Left lung (tissue), 14 donors: ENCODE measurements at places on chromosomes 4 and X. TPM values are rescaled to one million over a fixed set of nuclear protein-coding genes. Genes with fewer than 3 reads are reported as not detected.

GRCh38 chr4:1347410-1347864, 429 bp downstream of the UVSSA start:
- DNase-seq: peak; percentile 71

PPEF2 gene
- polyA plus RNA-seq: not detected

STPG2 gene
- 0.13 TPM for polyA plus RNA-seq

GRCh38 chr4:168877511-168878491, 132.3 kb downstream of the CBR4 start:
- peak; percentile 56 for DNase-seq

GRCh38 chr4:53912766-53913497, 151.5 kb downstream of the CHIC2 start:
- DNase-seq: no peak

- no peak for DNase-seq
These were observed 2.8 kb upstream of the PARM1 start for GRCh38 chr4:74930162-74930561.

DNA sequence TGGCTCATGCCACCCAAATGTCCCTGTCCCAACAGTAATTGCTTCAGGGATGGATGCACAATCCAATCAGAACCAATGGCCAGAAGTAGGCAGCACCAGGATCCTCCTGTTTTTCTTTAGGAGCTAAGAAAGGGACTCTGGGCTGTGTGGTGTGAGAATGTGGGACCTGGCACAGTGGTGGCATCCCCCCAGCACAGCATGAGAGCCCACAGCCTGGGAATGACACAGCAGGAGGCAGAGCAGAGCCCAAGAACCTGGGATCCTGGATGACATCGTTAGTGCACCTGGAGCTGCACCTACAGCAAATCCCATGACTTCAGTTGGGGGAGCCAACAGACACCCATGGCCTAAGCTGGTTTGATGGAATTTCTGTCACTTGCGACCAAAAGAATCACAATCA, 70.7 kb upstream of the C4orf50 start:
- no peak for DNase-seq

L1CAM gene
- polyA plus RNA-seq: 0.57 TPM

DNA sequence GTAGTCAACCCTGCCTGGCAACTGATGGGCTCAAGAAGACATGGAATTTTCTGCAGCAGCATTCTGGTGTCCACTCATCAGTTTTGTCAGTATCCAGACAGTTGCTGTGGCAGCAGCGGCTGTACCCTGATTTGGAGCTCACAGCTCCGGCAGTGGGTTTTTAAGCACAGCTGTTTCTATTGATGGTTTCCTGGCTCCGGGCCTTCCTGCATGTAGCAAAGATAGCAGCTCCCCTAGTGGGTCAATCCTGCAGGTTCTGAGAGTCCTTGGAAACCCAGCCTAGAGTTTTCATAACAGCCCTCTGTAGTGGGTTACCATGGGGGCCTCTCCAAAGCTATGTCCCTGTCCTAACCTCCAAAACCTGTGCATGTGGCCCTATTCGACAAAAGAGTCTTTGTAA, 84.0 kb upstream of the ATP6AP2 start:
- DNase-seq: peak; percentile 75

FGB gene
- polyA plus RNA-seq: 0.35 TPM

F11 gene
- polyA plus RNA-seq: 2.8 TPM

BEX4 gene
- polyA plus RNA-seq: 92.5 TPM

- no peak for DNase-seq
These were observed 581.9 kb upstream of the PITX2 start for GRCh38 chr4:111204797-111205196.

GRCh38 chr4:73599182-73599581, 21.1 kb downstream of the RASSF6 start:
- no peak for DNase-seq

DNA sequence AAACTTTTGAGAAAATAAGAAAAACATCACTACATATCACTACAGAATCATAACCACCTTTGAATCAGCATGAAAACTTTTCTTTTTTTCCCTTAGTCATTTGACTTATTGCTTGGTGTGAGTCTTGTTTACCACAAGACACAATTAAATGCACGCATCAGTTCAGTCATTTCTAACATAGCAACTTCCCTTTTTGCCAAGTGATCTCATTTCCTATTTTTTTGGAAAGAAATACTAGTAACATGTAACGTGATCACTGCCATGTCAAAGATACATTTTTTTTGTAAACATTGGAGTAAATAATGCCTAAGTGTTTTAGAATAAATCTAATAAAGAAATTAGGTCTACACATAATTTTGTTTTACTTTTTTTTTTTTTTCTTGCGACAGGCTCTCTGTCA, 5.1 kb upstream of the CXCL8 start:
- DNase-seq: no peak

- no peak for DNase-seq
These were observed 71.4 kb upstream of the DCAF12L2 start for GRCh38 chrX:126237524-126237923.

DNA sequence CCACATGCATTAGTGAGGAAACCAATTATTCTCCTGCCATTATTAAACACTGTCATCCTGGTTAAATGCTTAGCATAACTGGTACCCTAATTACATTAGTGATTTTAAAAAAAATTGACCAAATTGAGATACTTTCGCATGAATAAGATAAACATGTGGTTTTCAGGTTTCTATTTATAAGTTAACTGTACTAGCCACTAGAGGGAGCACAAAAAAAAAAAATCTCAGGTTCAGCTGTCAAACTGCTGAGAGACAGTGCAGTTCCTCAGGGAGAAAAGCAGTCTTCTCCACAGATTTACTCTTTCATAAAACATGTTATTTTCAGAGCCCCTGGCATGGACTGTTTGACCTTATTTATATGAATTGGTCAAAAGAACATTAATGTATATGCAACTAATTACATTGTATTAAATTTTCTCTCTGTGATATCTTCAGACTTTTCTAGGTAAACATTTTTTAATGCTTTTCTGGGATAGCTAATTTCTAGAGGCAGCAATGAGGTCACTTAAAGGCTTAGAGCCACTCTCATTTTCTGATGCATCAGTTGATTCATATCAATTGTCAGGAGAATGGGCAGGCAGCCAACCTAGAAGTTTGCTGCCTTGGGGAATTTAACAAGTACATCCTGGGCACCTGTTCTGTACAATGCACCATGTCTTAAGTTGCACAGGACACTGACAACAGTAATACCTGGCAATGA, 167.5 kb downstream of the CDS1 start:
- DNase-seq: no peak

GRCh38 chr4:117908306-117909207, 125.7 kb upstream of the NDST3 start:
- DNase-seq: no peak

- no peak for DNase-seq
These were observed 5.5 kb upstream of the MMAA start for GRCh38 chr4:145613566-145614232.

GRCh38 chr4:13920111-13920875, 292.8 kb upstream of the BOD1L1 start:
- DNase-seq: no peak

DNA sequence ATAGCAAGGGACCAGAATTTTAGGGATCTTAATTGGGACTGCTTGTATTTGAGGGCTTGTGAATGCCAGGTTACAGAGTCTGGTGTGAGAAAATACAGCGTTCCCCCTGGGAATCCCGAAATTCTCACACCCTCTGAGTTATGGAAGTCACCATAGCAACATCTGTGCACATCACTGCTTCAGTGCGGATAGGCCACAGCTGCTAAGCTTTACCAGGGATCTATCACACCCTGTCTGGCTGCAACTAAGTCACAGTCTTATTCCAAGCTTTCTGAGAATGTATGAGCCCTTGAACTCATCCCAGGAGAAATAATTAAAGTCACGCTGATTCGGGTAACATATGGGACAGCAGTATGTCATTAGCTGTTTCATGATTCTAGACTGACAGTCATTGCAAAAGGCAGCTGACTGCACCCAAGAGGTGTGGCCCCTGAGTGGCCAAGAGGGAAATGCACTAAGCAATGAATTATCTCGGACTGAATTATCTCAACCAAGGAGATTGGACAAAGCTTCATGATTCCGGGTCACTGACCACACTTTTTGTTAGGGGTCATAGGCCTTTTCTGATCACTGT, 46.7 kb upstream of the BTC start:
- no peak for DNase-seq

DNA sequence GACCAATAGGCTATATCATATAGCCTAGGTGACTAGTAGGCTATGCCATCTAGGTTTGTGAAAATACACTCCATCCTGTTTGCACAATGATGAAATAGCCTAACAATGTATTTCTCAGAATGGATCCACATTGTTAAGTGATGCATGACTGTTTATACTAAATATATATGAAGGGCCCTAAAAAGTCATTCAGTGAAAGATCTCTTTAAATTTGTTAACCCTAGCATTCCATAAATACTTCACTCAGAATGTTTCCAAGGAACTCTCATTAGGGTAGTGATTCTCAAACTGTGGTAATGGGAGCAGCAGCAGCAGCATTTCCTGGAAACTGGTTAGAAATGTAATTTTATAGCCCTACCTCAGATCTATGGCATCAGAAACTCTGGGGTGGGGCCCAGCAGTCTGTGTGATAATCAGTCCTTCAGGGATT, 74.9 kb downstream of the PRRG1 start:
- DNase-seq: no peak

PHF8 gene
- 29.7 TPM for polyA plus RNA-seq

GRCh38 chr4:99117876-99118693, 26.0 kb downstream of the ADH4 start:
- peak; percentile 22 for DNase-seq

GRCh38 chr4:40875507-40876150, 125.9 kb downstream of the NSUN7 start:
- DNase-seq: no peak

DNA sequence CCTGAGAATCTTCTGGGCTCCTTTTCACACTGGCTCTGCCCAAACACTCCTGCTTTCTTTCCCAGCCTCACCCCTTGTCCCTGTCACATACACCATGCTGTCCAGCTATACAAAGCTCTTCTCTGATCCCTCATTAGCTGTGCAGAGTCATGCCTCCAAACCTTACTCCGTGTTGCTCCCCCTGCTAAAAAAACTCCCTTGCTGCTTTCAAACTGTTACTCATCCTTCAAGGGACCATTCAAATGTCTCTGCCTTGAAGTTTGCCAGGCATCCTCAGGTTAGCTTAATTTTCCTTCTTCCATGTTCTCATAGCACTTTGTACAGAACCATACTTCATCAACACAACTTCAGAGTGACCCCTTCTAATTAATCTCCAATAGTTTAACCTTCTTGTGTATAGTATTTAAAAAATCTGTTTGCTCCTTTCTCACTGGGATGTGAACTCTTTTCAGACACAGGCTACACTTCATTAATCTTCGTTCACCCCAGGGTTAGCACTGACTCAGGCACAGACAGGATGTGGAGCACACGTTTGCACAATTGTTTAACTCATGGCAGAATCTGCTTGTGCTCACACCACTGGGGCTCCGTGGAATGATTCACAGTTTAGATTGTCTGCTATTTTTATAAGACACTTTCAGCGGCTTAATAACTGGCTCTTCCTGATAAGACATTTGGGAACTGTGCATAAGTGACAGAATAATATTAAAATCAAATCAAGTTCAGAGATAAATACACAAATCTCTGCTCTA, 21.4 kb upstream of the SEL1L3 start:
- no peak for DNase-seq

DNA sequence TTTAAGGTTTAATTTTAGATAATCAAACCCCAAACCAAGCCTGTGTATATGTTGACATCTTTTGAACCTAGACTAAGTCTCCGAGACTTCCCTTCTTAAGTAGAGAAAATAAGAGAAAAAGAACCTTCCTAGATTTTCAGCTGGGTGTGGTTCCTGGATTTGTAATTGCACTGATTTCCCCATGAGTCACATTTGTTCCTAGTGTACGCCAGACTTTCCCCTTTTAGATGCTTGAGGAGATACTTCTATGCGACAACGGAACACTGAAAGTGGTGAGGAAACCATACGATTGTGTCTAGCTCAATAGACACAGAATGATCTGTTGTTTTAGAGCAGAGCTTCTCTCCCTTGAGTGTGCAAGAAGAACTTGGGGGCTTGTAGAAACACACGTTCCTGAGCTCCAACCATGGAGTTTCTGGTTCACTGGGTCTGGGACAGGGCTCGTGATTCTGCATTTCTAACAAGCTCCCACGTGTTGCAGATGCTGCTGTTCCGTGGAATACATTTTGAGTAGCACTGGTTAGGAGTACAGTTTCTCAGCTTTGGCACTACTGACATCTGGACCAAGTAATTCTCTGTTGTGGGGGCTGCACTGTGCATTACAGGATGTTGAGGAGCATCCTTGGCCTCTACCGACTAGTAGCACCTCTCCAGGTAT, 87.1 kb downstream of the AMELX start:
- no peak for DNase-seq

- DNase-seq: peak; percentile 61
These were observed 17.9 kb downstream of the ASMTL start for GRCh38 chrX:1434871-1435240.

DNA sequence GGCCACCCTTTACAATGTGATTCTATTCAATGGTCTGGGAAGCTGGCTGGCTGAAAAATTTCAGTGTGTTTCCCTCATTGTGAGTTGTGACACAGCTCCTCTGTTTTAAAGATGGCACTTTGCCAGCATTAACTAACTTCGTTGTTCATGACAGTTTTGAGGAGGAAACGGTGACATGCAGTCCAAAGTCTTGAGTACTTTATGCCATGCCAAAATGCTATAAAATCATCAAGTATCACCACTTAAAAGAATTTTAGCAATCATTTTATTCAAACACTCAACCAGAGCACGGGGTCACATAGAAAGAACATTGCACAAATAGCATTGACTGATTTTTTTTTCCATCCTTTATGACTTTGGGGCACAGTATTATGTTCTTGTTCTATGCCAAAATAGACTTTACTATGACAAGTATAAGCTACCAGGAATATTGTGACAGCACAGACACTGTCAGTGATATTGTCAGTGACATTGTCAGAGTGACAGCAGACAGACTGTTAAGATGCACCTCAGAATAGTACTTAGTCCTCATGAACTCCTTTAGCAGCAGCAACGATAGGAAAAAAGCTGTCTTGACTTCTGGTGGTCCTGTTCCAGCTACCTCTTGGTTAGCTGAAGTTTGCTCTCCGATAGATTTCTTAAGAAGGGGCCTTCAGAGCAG, 46.7 kb downstream of the CXCL13 start:
- DNase-seq: peak; percentile 77

DNA sequence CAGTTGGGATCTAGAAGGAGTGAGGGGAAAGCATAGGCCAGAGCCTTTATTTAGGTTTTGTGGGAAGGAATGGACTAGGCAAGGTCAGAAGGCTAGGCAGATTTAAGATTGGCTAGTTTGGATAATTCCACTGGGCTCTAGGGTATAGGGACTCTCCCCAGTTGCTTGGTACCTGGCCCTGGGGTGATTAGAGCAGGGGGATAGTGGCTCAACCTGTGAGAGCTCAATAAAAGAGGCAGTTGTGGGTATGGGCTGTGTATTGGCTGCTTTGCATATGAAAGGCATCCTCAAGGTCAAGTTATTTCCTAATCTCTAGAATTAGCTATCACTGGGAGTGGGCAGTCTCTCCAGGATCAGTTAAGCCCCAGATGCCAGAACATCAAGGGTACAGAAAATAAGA, 61.3 kb downstream of the ZNF81 start:
- DNase-seq: no peak

SPOCK3 gene
- 2.0 TPM for polyA plus RNA-seq

TMEM144 gene
- 4.6 TPM for polyA plus RNA-seq

GPRIN3 gene
- polyA plus RNA-seq: 2.0 TPM

ADGRL3 gene
- 23.4 TPM for polyA plus RNA-seq
